ENCODE measurements at places on chromosomes 3 and 15.
A peak's percentile ranks its signal among the peaks of the same experiment; 100 is the strongest.

GRCh38 chr15:80106051-80106450 is 46.6 kb downstream of the ZFAND6 start:
- DNase-seq = no peak

- no peak for DNase-seq
Measured at GRCh38 chr15:34025252-34025651, 13.8 kb downstream of the AVEN start.

DNA sequence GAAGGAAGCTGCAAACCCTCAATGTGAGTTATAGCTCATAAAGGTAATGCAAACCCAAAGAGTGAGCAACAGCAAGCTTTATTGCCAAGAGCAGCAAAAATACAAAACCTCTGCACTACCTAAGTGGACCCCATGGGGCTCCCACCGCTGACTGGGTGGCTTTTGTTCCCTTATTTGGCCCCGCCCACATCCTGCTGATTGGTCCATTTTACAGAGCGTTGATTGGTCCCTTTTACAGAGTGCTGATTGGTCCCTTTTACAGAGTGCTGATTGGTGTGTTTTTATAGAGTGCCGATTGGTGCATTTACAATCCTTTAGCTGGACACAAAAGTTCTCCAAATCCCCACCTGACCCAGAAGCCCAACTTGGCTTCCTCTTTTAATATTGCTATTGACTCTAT is 154.5 kb upstream of the NSMCE3 start:
- DNase-seq = no peak

DNA sequence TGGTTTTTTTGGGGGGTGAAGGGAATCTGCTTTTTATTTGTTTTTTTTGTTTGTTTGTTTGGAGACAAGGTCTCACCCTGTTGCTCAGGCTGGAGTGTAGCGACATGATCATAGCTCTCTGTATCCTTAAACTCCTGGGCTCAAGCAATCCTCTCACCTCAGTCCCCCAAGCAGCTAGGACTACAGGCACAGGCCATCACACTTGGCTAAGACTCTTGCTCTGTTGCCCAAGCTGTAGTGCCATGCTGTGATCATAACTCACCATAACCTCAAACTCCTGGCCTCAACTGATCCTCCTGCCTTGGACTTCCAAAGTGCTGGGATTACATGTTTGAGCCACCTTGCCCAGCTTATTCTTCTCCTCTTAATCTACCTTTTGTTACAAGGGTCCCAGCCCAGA is 31.8 kb downstream of the GPR176 start:
- DNase-seq = no peak

DNA sequence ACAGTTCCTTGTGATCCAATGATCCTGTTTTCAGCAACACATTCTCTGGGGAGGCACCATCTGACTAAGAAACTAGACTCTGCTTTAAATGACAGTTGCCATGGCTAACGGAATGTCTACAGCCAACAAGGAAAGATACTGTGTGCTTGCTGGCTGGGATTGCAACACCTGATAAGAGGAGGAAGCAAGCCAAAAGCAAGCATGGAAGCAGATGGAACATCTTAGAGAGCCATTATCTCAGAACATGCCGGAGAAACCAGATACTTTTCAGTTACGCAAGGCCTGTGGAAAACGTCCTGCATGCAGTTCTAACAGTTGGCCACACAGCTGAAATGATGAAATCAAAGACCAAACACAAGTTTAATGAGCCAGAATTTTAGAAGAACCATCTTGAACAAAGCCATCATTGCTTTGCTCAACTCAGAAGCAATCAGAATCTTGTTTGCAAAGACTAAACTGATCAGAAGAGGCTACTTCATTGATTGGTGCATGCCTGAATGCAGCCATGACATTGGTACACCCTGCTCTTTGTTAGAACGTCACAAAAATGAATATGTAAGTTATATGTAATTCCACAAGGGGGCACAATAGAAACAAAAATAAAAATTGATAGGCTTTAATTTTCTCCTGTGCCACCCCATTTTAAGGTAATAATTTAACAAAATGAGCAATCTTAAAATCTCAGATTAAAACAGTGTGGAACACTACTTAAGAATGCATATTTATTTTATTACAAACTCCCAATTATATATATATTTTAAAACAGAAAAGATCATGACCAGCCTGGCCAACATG is 50.8 kb downstream of the GXYLT2 start:
- DNase-seq = no peak

GRCh38 chr3:169965562-169966427 is 812 bp upstream of the SEC62 start:
- DNase-seq = no peak

DNA sequence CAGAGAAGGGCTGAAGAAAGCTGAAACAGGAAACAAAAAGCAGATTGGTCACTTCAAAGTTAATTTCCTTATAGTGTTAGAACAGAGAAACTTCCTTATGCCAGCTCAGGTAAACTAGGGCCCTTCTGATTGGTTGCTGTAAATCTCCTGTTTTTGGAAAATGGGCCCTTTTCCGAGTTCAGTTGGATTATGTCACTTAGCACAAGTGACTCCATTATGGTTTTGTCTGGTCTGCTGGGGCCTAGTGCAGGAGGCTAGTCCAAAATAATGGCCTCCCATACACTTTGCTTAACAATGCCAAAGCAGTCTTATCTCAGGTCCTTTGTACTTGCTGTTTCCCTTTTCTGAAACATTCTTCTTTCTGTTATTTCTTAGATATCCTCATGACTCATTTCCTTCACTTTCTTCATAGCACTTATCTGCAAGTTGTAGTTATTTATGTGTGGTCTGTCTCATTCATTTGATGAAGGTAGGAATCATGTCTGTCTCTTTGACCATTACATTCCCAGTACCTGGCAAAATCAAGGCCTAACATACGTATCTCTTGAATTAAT is 7.7 kb upstream of the DCP1A start:
- no peak for DNase-seq

DNA sequence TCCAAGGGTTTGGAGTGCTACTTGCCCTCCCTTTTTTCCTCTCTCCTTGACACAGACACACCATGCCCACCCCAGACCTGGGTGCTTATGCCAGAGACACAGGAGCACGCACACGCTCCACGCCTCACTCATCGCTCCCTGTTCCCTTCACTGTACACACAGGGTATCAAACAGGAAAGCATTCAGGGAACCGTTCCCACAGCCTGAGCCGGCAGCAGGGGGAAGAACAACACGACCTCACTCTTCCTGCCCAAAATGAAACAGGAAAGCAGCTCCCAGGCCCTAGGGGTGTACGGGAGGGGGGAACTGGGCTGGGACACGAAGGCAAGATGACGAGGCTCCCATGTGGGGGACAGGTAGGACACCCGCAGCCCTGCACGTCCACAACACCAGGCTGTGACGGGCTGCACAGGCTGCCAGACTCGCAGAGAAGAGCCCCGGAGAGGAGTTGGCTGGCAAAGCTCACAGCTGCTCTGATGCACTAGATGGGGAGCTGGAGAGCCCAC is 11.2 kb downstream of the DLL4 start:
- DNase-seq = no peak

DNA sequence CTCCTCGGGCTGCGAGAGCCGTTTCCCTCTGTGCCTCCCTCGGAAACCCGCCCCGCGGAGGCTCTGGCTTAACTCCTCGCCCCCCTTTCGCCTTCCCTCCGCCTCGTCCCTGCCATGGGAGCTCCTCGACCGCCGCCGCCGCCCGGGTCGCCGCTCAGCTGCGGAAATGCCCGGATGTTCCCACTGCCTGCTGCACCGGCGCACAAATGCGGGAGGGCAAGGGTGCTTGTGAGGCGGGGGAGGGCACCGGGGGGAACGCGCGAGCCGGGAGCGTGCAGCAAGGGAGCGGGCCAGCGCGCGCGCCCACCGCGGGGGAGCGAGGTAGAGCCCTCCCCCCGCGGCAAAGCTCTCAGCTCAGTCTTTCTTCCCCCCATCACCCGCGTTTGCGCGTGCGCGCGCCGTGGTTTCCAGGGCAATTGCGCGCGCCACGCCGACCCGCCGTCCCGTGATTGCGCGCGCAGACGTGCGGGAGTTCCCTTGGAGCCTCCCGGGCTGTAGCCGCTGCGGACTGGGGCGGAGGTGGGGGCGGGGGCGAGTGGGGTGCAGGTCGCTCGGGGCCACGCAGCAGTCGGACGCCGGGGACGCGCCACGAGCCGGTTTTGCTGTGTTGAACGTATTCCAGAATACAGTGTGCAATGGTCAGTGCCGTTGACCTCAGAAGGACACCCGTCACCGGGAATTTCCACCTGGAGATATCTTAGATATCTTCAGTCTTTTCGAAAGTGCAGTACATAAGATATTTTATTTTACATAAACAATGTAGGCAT is at the start of gene DMXL2:
TSS of gene DMXL2 (minus strand) at position 168 of the 767 bp plus-strand sequence. CDS start 226 bp downstream, outside the sequence.
- DNase-seq = peak; percentile 69

DNA sequence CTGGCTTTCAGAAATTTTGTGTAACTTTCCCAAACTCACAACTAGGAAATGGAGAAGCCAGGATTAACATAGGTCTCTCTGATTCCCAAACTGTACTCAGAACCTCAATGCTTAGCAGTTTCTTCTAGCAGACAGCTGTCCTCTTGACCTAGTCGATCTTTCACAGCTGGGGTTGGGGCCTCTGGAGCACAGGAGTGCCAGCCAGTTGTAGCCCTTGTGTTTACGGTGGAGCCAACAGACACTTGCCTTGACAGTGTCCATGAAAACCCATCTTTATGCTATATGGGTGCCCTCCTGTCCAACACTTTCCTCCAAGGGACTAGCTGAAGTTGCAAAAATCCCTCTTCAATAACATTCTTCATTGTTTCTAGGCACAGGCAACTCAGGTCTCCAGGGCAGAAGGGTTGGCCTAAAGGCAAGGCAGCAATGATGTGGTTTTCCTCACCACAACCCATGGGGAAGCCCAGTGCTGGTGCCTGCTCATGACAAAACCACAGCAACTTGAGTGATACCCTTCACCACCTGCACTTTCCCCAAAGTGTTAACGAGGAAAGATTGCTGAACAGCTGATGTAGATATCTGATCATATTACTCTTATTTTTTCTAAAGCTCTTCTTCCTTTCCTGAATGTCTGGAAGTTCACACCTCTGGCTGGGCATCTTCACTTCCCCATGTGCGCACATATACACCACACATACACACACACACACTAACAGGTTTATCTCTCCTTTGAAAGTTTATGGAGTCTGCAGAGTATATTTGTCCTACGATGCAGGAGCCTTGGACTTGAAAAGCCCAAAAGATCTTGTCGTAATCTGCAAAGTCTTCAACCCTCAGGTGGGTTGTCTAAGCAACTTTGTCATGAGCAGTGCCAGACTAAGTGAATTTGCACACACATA is 11.0 kb upstream of the KNG1 start:
- no peak for DNase-seq

GRCh38 chr3:60086811-60087210 is 1037.0 kb upstream of the CFAP20DC start:
- no peak for DNase-seq

DNA sequence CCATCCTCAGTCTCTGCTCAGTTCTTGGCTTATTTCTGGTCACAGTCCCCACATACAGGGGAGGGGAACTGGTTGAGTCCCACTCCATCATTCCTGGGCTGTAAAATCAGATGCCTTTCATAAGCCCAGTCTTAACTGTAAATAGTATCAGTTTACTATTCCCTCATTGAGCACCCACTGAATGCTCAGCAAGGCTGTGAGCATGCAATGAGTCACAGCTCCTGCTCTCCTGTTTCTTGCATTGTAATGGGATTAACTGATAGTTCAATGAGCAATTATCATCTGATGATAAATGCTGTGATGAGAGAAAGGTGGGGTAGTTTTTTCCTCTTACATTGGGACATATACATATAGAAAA is 113.6 kb upstream of the TPM1 start:
- DNase-seq = no peak

GRCh38 chr15:39084674-39085530 is 496.0 kb upstream of the THBS1 start:
- no peak for DNase-seq

GRCh38 chr3:119841808-119842471 is 60.0 kb downstream of the NR1I2 start:
- no peak for DNase-seq

- DNase-seq = no peak
Measured at GRCh38 chr3:54131890-54132289, 9.5 kb downstream of the CACNA2D3 start.

DNA sequence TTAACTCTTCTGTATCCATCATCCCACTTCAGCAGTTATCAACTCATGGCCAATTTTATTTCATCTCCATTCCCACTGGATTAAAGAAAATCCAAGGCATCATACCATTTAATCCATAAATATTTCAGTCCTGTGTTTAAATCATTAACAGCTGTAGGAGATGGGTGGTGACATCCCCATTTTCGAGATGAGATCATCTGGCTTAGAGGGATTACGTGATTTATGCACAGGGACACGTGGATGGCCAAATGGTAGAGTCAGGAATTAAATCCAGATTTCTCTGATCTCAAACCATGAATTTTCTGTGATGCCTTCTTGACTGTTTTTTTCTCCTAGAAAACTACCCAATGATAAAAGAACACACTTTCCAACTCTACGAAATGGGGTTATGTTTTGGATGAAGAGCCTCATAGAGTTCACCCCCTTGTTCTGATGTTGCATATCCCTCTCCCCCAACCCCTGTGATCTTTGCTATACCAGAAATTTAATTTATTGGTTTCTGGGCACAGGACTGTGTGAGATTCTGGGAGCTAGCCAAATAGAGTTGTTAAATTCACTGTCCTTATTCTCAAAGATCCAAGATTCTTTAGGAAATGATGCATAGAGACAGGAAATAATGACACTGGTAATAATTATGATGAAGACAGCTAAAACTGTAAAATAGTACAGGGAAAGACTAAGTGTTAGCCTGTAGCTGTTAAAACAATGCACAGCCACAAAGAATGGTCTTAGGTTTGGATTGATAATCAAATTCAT is 7.4 kb downstream of the ZNF589 start:
- no peak for DNase-seq

All from stimulated activated CD4-positive, alpha-beta T cell treated with anti-CD3 and anti-CD28 coated beads, Interleukin-15, amount 100 ng/mL, for 1 hour (primary cell).